Aorta (tissue), 5 donors: ENCODE measurements at places on chromosomes 5 and 9. TPM values are rescaled to one million over a fixed set of nuclear protein-coding genes. Genes with fewer than 3 reads are reported as not detected.

- no peak for DNase-seq
Measured at GRCh38 chr5:3186736-3187405, 408.8 kb upstream of the IRX1 start.

- DNase-seq, result no peak
Measured at GRCh38 chr5:98916540-98916939, 12.3 kb downstream of the CHD1 start.

GRCh38 chr5:56671571-56671970 lies 143.8 kb upstream of the MAP3K1 start:
- DNase-seq, result no peak

- DNase-seq, result no peak
Measured at GRCh38 chr9:35954942-35955546, 2.9 kb downstream of the OR2S2 start.

- DNase-seq, result no peak
Measured at GRCh38 chr5:118687100-118687499, 301.2 kb downstream of the DTWD2 start.

DNA sequence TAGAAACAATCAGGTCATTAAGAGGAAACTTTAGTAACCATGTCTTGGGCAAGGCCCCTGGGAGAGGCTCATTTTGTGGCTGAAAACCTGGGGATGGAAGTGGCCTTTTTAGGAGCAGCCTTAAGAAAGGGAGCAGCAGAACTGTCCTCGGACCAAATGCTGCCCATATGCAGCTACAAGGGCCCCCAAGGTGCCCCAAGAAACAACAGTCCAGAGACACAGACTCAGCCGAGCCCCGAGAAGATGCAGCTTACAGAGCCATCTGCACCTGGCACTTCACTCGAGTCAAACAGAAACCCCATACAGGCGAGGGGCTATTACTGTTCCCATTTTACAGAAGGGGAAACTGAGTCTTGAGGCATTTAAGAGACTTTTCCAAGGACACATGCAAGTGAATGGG lies 58.0 kb downstream of the COL23A1 start:
- no peak for DNase-seq

GRCh38 chr9:33404788-33405362 lies 2.5 kb upstream of the AQP7 start:
- no peak for DNase-seq

- DNase-seq, result no peak
Measured at GRCh38 chr5:15966066-15966640, 213.4 kb downstream of the MARCHF11 start.

DNA sequence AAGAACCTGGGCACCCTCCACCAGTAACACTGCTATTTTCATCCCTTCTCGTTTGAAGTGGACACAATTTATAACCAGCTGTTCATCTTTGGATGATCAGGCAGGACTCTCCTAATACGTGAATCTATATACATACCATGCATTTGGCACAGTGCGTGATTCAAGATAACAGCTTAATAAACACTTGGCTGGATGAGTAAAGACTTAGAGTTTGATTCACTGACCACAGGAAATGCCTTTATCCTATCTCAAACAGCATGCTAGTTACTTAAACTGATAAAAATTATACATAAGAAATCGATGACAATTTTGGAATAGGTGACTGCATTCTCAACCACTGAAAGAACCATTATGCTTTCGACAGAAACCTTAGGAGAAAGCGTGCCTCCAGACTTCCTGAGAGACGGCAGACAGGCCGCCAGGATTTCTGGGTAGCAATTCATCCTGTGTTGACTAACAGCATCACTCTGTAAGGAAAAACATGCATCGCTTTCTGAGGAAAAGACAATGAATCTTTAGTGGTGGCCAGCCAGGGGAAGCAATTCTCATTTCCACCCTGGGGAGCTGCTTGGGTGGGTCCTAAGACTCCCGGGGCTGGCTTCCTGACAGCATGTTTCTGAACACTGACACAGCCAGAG lies 9.7 kb downstream of the MRPL36 start:
- DNase-seq, result peak; percentile 21

GRCh38 chr5:175590471-175590881 lies 67.4 kb upstream of the HRH2 start:
- no peak for DNase-seq

DNA sequence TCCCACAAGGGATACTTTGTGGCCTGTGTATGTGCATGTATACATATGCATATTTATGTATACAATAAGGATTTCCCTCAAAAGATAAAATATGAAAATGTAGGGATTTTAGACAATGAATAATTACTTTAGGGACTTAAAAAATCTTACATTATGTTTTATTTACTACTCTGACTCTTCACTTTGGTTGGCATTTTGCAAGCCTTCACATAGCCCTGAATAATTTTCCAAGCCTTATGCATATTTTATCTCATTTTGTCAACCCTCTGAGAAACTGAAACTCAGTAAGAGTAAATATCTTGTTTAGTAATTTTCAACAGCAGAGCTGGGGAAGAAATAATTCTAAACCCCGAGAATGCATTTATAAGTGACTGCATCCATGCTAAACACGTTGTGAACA lies 153.0 kb upstream of the SLC24A2 start:
- DNase-seq, result no peak

- no peak for DNase-seq
Measured at GRCh38 chr5:91499943-91500531, 116.9 kb upstream of the ARRDC3 start.

DNA sequence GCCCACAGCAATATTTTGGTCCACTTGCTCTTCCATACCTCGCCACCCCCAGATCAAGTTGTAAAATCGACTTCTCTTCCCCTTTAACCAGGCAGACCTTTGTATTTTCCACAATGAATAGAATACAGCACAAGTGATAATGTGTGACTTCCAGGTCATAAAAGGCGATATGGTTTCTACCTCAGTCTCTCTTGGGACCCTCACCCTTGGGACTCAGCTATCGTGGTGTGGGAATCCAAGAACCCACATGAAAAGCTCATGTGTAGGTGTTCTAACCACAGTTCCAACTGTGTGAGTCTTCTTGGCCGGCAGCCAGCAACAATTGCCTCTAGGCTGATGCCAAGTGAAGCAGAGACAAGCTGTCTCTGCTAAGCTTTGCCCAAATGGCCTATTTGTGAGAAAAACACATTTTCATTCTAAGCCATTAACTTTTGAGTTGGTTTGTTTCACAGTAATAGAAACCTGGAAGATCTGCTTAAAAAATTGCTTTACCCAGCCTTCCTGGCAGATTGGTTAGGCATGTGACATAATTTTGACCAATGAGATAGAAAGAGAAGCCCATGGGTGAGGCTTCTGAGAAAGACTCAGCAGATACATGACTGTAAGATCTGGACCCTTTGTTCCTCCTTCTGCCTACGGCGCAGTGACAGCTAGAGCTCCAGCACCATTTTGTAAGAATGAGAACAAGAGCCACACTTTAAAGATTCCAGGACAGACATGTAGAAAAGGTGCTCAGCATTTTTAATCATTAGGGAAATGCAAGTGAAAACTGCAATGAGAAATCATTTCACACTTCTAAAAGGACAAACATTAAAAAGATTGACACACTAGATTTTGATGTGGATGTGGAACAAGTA lies 18.3 kb upstream of the MLLT3 start:
- DNase-seq, result peak; percentile 83

GRCh38 chr5:111254613-111255012 lies 30.4 kb downstream of the CAMK4 start:
- DNase-seq, result no peak

DNA sequence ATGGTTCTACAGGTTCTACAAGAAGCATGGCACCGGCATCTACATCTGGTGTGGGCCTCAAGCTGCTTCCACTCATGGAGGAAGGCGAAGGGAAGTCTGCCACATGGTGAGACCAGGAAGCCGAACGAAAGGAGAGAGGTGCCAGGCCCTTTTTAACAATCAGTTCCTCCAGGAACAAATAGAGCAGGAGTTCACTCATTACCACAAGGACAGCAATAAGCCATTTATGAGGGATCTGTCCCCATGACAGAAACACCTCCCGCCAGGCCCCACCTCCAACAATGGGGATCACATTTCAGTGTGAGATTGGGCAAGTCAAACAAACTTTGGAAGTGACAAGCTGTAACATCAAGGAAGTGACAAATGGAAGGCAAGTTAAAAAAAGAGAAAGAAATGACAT lies 95.5 kb upstream of the PTPN3 start:
- DNase-seq, result no peak

GRCh38 chr9:2354856-2355696 lies 266.5 kb upstream of the VLDLR start:
- no peak for DNase-seq

DNA sequence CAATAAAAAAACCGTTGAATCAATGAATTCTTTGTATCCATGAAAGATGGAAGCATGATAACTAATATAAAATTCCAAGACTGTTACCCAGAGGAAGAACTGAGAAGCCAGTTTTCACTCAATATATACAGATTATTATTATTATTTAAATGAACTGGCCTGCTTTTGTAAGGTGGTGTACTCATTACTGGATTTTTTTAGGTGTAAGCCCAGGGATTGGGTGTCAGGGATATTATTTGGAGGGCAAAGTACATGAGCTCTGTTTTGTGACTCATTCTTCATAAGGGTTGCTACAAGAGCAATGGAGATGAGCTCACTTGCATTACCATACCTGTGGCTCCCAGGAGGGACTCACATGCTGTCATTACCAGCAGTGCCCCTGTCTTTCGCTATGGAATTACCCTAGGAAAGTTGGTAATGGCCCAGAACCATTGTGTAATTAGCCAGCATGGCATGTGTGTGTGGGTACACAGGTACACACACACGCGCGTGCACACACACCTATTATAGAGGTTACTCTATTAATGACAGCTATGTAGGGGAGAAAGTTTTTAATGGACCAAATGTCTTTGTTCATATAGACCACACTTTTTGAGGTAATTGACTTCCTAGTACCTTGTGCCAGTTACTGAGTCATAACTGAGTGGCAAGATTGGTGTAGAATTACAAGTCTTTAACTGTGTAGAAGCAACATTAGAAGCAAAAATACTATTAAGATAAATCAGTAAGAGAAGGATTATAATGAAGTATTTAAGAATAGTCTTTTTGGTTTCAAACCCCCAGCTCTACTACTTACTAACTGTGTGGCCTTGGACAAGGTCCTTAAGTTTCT lies 143.4 kb downstream of the GDNF start:
- DNase-seq, result no peak

- no peak for DNase-seq
Measured at GRCh38 chr5:16457451-16457850, 8.1 kb downstream of the ZNF622 start.

- DNase-seq, result no peak
Measured at GRCh38 chr9:124889006-124889405, 27.1 kb downstream of the ARPC5L start.

GRCh38 chr5:169190849-169191248 lies 110.1 kb downstream of the SLIT3 start:
- DNase-seq, result no peak

DNA sequence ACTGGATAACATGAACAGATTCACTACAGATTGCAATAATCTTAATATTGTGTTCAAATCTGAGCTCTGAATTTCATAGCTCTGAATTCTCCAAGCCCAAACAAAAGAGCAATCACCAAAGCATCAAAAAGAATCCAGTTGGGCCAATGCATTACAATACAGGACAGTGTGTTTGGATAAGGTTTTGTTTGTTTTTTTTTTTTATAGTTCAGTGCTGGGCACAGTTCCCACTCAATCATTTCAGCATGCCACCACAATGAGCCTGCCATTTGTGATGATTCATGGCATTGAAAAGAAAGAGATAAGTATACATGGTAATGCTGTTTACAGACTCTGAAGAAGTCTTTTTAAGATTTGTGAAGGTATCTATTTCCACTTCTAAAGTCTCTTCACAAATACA lies 1.7 kb upstream of the HTR1A start:
- DNase-seq, result no peak

GRCh38 chr9:80957801-80958200 lies 731.5 kb downstream of the TLE1 start:
- no peak for DNase-seq

- DNase-seq, result no peak
Measured at GRCh38 chr9:5586391-5586802, 42.5 kb upstream of the RIC1 start.

GRCh38 chr5:154520861-154521453 lies 42.9 kb upstream of the HAND1 start:
- DNase-seq, result no peak

DNA sequence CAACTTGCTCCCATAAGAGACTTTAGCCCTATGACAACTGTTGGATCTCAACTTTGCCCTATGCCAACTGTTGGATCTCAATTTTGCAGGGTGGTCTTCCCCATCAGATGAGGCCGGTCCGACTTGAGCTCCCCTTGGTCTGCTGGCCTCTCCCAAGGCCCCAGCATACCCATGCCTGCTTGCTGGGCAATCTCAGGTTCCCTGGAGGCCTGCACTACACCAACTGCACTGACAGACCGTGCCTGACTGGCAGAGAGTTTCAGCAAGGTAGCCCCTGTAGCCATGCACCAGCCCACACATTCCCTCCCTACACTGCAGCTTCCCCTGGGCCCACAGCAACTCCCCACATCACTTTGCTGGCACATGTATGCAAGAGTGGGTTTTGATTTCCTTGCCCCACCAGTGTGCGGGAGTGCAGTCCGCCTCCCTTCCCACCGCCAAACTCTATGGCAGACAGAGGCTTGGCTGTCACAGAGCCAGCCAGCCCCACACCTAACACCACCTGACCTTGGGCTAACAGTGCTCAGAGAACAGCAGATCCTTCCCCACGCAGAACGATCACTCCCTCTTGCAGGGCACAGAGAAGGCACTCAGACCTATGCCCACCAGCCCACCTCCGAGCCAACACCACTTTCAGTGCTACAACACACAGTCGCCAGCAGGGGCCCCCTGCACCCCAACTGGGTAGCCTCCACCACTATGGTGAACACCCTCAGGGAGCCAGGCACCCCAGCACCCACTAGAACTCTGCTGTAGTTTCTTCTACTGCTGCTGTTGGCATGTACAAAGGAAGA lies 279.9 kb upstream of the COX7C start:
- no peak for DNase-seq

GRCh38 chr9:5500441-5501235 lies 9.7 kb upstream of the PDCD1LG2 start:
- no peak for DNase-seq

GRCh38 chr9:21583628-21584377 lies 101.7 kb upstream of the IFNE start:
- DNase-seq, result no peak

DNA sequence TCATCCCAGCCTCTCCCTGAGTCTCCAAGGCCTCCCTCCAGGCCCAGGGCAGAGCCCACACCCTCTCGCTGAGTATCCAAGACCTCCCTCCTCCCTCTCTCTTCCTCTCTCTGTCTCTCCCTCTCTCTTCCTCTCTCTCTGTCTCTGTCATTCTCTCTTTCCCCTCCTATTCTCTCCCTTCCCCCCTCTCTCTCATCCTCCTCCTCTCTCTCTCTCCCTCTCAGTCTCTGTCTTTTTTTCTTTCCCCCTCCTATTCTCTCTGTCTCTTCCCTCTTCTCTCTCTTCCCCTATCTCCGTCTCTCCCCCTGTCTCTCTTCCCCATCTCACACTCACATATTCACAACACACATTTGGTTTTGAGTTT lies 8.1 kb downstream of the SLC6A19 start:
- no peak for DNase-seq

- no peak for DNase-seq
Measured at GRCh38 chr9:96430377-96430776, 12.2 kb upstream of the ZNF367 start.

The RNF20 gene
- total RNA-seq, result 48.1 TPM

The MEGF10 gene
- 0.52 TPM for total RNA-seq

The DNAI1 gene
- total RNA-seq, result not detected

The PSMB7 gene
- total RNA-seq, result 83.5 TPM

The TMEM171 gene
- not detected for total RNA-seq

The MARCHF11 gene
- not detected for total RNA-seq

The TNFSF15 gene
- 0.81 TPM for total RNA-seq

The CD72 gene
- 3.7 TPM for total RNA-seq

The ADAMTS13 gene
- 3.6 TPM for total RNA-seq

The FSTL4 gene
- not detected for total RNA-seq

The AQP3 gene
- 6.0 TPM for total RNA-seq

The CCDC152 gene
- 1.4 TPM for total RNA-seq
